Stimulated activated CD8-positive, alpha-beta memory T cell treated with anti-CD3 and anti-CD28 coated beads, Interleukin-15, amount 100 ng/mL, for 1 hour (primary cell): ENCODE measurements at places on chromosomes 4 and X.

DNA sequence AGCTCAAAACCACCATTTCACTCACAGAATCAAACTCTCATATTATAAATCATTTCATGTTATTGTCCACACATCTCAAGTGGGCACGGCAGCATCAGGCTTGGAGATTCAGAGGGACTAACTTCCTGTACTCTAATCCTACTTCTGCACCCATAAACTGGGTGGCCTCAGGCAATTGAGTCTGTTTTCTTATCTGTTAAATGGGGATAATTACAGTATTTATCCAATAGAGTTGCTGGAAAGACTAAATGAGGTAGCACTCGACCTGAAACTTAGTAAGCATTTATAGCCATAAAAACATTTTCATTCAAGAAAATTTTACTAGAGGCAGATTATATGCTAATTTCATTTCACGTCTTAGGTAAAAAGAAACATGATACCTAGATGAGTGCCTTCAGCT is 13.0 kb downstream of the TBC1D1 start:
- DNase-seq = no peak

DNA sequence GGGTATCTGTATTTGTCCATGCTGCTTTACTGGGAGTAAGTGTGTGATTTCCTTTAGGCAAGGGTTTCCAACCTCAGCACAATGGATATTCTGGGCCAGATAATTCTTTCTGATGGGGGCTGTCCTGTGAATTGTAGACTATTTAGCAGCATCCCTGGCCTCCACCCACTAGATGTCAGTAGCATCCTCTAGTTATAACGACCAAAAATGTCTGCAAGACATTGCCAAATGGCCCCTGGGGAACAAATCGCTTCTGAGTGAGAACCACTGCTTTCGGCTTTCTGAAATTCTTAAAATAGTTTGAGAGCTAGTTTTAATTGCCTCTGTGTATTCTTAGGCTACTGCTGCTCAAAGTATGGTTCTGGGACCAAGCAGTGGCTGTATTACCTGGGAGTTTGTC is 81.2 kb upstream of the GPM6B start:
- DNase-seq = no peak

DNA sequence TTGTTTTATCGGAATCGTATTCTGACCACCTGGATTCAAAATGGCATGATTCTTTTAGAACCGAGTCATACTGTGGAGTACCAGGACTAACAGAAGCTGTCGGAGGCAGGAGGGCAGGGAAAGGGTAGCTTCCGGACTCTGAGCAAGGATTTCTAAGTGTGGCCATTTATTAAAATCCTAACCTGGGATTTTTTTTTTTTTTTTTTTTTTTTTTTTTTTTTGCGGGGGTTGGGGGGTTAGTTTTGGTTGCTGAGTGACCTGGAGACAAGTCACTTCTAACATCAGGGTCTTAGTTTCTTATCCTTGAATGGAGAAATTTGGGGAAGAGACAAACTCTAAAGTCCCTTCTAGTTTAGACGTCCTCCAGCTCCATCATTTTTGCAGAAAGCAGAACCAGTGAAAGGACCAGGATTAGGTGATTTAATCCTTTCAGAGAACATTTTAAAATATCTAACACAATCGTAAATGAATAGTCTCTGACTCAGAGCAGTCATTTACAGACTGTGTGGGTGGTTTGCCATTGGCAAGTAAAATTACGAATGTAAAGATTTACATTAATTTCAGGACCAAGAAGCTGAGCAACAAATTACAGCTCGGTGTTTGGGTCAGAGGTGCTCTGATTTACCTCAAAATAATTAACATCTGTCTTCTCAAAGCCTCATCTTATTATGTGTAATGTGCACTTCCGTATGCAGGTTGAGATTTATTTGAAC is 7.3 kb downstream of the SLC25A5 start:
- DNase-seq = no peak

- DNase-seq = no peak
These were observed 121.0 kb downstream of the ENPP6 start for GRCh38 chr4:184096561-184097240.

- DNase-seq = no peak
These were observed 359.5 kb downstream of the C4orf33 start for GRCh38 chr4:129455482-129455881.

GRCh38 chr4:186702297-186702696 is 21.4 kb downstream of the FAT1 start:
- no peak for DNase-seq

- DNase-seq = no peak
These were observed 9.5 kb downstream of the MAB21L2 start for GRCh38 chr4:150591406-150591805.

DNA sequence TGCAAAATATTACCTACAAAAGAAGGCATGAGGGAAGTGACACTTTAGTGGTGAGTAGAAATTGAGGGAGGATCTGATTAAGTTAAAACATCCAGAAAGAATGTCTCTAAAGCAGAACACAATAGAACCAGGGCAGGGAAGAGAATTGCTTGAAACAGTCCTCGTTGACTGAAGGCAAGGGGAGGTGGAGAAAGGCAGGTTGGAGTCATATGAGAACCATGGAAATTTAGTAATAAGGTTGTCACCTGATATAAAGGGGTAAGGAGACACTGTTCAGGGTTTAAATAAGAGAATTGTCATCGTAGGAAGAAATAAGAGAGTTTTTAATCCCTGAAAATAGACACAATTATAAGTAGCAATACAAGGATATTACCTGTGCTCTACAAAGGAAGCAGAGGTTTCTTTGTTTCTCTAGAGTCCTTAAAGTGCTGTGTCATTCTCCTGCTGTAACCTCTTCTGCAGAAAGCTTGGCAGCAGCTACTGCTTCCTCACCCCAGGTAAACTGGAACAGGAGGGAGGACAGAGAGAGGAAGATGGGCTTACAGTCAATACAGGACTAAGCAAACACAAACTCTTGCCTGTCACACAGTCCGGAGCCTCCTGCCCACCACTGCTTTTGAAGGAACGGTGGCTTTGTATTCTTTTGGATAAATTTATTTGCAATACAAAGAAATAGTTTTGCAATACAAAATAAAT is 258.4 kb downstream of the PPARGC1A start:
- DNase-seq = no peak

DNA sequence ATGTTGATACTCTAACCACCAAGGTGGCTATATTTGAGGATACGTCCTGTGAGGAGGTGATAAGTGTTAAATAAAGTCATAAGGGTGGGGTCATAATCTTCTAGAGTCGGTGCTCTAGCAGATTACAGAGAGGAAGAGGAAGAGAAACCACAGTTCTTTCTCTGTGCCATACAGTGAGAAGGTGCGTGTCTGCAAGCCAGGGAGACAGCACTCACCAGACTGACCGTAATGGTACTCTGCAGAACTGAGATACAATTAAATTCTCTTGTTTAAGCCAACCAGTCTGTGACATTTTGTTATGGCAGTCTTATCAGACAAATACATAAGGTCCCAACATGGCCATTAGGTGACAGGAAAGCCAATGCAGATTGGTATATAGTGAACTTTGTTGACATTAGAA is 480.9 kb upstream of the IGFBP7 start:
- no peak for DNase-seq

- no peak for DNase-seq
These were observed 50.9 kb downstream of the SEL1L3 start for GRCh38 chr4:25811841-25812240.

DNA sequence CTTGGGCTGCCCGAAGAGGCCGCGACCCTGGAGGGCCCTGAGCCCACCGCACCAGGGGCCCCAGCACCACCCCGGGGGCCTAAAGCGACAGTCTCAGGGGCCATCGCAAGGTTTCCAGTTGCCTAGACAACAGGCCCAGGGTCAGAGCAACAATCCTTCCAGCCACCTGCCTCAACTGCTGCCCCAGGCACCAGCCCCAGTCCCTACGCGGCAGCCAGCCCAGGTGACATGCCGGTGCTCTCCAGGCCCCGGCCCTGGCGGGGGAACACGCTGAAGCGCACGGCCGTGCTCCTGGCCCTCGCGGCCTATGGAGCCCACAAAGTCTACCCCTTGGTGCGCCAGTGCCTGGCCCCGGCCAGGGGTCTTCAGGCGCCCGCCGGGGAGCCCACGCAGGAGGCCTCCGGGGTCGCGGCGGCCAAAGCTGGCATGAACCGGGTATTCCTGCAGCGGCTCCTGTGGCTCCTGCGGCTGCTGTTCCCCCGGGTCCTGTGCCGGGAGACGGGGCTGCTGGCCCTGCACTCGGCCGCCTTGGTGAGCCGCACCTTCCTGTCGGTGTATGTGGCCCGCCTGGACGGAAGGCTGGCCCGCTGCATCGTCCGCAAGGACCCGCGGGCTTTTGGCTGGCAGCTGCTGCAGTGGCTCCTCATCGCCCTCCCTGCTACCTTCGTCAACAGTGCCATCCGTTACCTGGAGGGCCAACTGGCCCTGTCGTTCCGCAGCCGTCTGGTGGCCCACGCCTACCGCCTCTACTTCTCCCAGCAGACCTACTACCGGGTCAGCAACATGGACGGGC is 579 bp downstream of the ABCD1 start:
- no peak for DNase-seq

DNA sequence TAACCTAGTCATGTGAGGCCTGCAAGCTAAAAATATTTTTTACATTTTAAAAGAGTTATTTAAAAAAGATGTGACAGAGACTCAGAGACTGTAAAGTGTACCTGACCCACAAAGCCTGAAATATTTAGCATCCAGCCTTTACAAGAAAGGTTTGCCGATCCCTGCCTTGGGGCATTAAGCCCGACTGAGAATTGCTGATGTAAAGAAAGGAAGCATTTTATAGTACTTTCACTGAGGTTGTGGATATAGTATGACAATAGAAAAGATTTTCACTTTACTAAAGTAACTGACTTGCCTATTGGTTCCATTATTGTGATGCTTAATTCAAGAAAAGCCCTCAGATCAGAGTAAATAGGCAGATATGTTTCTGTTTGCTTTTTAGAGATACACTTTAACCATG is 17.0 kb downstream of the STK26 start:
- DNase-seq = no peak

DNA sequence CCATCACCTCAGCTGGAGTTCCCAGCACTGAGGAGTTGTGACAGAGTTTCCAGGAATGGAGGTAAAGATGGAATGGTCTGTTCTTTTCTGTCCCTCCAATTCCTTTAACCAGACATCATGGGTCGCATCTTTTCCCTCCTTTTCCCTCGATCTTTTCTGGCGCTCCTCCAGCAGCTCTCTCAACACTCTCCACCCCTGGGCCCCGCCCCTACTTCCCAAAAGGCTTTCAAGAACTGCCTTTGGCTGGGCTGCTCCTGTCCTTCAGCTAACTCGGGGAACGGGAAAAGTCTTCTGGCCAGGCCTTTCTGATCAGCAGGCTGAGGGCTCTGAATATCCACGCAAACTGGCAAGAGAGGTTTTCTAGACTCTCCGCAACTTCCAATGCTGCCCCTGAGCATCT is 34.0 kb downstream of the UTP14A start:
- no peak for DNase-seq

DNA sequence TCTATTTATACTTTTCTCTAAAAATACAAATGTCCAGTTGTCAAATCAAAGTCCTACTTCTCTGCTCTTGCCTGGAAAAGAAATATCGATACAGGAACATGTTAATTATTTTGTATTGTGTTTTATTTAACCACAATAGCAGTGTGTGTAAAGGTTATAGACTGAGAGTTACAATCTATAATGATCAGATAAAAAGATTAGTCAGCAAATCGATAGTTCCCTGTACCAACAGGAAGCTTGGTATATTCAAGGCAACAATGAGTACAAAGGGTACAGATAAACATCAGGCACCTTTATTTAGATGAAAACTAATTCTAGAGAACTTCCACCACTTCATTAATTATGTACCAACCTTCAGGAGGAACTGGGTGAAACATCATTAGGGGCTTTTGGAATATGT is 469.5 kb downstream of the GBA3 start:
- DNase-seq = no peak

DNA sequence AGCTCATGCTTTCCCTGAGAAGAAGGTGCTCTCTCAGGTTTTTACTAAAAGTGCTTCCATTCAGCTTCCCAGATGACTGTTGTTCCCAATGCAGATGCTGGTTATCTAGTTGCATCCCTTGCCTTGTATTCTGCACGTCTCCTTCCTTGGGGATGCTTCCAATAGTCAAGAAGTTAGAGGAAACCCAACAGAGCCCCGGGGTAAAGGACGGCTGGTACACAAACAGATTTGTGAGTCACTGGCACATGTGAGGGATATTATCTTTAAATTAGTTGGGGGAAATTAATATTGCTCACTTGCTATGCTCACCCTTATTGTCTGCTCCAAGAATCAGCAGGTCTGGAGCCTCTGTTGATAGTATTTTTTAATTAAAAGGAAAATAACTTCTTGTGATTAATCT is 465.2 kb upstream of the BOD1L1 start:
- no peak for DNase-seq

- no peak for DNase-seq
These were observed 313.0 kb downstream of the DCTD start for GRCh38 chr4:182604161-182604622.

DNA sequence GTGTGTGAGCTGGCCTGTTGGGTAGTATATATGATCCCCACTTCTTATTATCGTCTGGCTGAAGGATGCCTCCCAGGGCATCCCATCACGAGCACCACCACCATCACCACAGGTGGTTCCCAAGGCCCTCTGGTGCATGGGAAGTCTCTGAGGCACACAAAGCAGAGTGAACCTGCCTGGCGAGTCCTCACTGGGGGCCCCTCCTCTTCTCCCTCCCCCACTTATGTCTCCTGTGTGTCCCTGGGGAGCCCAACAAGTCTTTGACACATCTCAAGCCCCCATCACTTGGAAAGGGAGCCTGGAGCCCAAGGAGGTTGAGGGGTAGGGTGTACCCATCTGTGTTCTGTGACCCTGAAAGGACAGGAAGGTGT is 45.5 kb upstream of the NKX1-1 start:
- no peak for DNase-seq
